Kidney (tissue), 22 donors: ENCODE measurements at places on chromosomes 13 and 19. TPM values are rescaled to one million over a fixed set of nuclear protein-coding genes. Genes with fewer than 3 reads are reported as not detected.

MUC16 gene
- polyA plus RNA-seq, result not detected

RNASEH2A gene
- 1.3 TPM for polyA plus RNA-seq

B3GLCT gene
- polyA plus RNA-seq, result 5.9 TPM

CEACAM8 gene
- not detected for polyA plus RNA-seq

ADPRHL1 gene
- polyA plus RNA-seq, result 1.1 TPM

ADM5 gene
- polyA plus RNA-seq, result 0.60 TPM

ZNF324B gene
- polyA plus RNA-seq, result 3.4 TPM

IFI30 gene
- 173 TPM for polyA plus RNA-seq

METTL21C gene
- not detected for polyA plus RNA-seq

KIR2DL3 gene
- not detected for polyA plus RNA-seq

UHRF1 gene
- 0.19 TPM for polyA plus RNA-seq

PRDX2 gene
- polyA plus RNA-seq, result 664 TPM

SLITRK6 gene
- not detected for polyA plus RNA-seq

POU2F2 gene
- polyA plus RNA-seq, result 1.3 TPM

FCHO1 gene
- 0.52 TPM for polyA plus RNA-seq

CNOT3 gene
- polyA plus RNA-seq, result 30.8 TPM

CHAMP1 gene
- polyA plus RNA-seq, result 5.8 TPM

ZNF534 gene
- not detected for polyA plus RNA-seq

CCL25 gene
- polyA plus RNA-seq, result not detected

ZNF829 gene
- 1.2 TPM for polyA plus RNA-seq
